Peyer's patch (tissue), 4 donors: ENCODE measurements at places on chromosomes 11 and 22. TPM values are rescaled to one million over a fixed set of nuclear protein-coding genes. Genes with fewer than 3 reads are reported as not detected.

The SYT8 gene
- 21.3 TPM for total RNA-seq

DNA sequence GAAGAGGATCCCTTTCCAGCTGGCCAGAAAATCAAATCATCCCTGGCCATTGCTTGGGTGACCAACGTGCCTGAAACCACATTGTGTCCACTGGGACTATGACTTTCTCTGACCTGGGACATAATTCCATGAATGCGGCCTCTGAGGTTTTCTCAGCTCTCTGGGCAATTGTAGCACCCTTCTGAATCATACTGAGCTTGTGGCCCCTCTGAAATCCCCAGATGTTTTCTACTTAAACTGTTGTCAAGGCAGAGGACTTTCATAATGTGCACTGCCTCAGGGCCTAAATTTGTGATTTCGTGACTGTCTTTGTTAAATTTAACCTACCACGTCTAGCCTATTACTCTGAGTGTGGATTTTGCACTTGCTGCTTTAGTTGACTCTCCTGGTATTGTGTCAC lies 321.1 kb upstream of the PLET1 start:
- no peak for DNase-seq

GRCh38 chr11:31921081-31921480 lies 110.0 kb upstream of the PAX6 start:
- DNase-seq: no peak

GRCh38 chr22:25959818-25960774 lies 209.2 kb upstream of the SEZ6L start:
- DNase-seq: no peak

DNA sequence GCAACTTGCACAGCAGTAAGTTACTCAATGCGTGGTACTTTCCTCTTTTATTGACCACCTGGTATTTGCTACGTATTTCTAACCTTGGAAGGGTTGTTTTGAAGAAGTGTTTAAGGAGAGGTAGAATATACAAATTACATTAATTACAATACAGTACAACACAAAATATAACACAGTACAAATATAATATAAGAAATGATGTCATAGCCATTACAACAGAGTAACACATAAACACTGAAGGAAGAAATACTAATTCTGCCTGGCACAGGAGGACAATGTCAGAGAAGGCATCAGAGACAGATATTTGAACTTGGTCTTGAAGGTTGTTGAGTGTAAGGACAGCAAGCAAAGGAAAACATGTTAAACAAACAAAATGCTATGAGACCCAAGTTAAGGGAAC lies 25.6 kb downstream of the PAK1 start:
- DNase-seq: no peak

GRCh38 chr11:132118661-132119060 lies 748.2 kb downstream of the NTM start:
- no peak for DNase-seq

GRCh38 chr11:65181569-65182257 lies at the start of gene CAPN1:
TSS of gene CAPN1 (plus strand) at chr11:65181928. CDS start at chr11:65182702, 774 bp downstream.
- DNase-seq: peak; percentile 91

DNA sequence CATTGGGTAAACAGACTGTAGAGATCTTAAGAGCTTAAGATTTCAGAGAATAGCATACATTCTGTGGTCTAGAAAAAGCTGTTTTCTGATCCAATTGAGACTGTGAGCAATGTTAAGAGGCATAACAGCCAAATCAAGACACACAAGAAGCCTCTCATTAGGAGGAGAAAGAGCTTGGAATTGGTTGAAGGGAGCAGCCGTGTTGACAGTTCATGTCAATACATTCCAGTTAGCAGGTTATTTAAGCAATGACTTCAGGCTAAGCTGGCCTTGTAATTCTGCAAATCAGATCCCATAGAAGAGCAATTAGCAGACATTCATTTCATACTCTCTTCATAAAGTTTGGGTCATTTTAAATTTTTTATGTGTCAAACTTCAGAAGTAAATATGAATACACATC lies 50.9 kb downstream of the ETS1 start:
- DNase-seq: no peak

The CHRM1 gene
- 0.76 TPM for total RNA-seq

The MPZL3 gene
- total RNA-seq: 6.3 TPM

DNA sequence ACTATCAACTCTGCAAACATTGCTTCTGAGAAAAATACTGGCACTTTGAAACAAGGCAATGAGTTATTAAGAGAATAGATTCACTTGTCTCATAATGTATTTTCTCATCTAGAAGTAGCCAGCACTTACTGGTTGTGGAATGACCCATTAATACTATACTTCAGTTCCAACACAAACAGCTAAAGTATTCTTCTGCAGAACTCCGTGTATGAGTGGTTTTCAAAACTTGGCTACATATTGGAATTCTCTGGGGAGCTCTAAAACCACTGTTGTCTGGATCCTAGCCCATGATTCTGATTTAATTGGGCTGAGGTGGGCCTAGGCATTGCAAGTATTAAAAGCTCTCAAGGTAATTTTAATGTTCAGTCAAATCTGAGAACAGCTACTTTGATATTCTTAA lies 1416.4 kb upstream of the RAG2 start:
- DNase-seq: no peak

DNA sequence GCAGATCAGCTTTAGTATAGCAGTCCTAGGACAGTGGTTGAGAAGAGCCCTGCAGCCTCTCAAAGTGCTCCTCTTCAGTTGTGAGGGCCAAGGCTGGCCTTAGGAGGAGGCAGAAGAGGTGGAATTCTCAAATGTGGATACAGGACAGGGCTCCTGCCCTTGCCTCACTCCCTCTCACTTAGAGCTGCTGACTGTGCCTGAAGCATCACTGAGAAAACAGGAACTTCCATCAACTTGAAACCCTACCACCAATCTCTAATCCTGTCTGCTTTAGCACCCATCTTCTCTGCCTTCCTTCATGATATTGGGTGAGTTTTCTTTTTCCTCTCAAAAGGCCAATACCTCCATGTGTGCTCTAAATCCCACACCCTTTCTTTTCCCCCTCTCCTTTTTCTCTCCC lies 14.4 kb upstream of the UCP3 start:
- no peak for DNase-seq

- DNase-seq: no peak
Measured at GRCh38 chr11:134915212-134915611, 503.2 kb upstream of the B3GAT1 start.

GRCh38 chr11:130480186-130480585 lies 31.7 kb downstream of the ADAMTS15 start:
- no peak for DNase-seq
